CD8-positive, alpha-beta memory T cell (primary cell): ENCODE measurements at places on chromosomes 11 and 22. TPM values are rescaled to one million over a fixed set of nuclear protein-coding genes. Genes with fewer than 3 reads are reported as not detected.

Gene HBG1
- not detected for total RNA-seq

Gene DMC1
- total RNA-seq, result 17.2 TPM

DNA sequence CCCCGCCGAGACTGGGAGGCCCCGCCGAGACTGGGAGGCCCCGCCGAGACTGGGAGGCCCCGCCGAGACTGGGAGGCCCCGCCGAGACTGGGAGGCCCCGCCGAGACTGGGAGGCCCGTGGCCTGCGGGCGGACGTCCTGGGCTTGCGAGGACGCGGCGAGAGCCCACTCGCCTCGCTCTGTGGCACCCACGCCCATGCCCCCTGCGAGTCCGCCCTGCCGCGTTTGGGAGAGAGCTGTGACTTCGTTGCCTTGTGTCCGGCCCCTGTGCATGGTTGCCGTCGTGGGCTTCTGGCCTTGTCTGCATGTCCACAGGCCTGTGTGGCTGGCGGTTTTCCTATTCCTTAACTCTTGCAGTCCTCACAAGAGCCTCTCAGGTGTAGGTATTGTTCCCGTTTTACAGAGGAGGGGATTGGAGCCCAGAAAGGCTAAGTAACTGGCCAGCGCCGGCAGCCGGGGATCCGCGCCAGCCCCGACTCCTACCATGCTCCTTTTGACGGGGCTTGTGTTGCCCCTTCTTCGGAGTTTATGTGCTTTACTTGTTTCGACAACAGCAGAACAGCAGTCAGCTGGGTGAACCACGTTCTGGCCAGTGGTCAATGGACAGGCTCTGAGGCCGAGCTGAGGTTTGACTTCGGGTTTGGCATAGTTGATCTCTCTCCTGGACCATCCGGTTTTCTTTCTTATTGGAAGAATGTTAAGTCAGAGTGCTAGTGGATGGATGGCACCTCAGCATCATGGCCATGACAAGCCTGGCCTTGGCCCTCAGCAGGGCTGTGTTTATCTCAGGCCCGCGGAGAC is 741 bp downstream of the PHRF1 start:
- DNase-seq, result no peak

DNA sequence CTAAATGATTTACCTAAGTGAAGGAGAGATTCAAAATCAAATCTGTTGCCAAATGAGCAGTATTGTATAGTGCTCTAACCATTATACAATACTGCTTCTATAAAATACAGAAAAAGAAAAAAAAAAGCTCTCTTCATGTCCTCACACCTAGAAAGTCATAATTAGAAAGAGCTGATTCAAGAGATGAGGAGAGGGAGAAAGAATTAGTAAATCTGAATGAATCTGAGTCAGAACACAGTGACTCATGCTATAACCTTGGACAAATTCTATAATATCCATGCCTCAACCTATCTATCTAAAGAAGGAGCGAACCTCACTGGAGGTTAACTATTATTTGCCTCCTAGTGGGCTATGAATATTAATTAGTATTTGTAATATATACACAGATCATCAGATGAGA is 29.4 kb downstream of the AMBRA1 start:
- DNase-seq, result no peak

GRCh38 chr11:76419896-76420295 is 24.9 kb upstream of the EMSY start:
- no peak for DNase-seq

GRCh38 chr11:33045551-33046255 is 6.3 kb downstream of the TCP11L1 start:
- DNase-seq, result no peak

GRCh38 chr11:69238573-69239351 is 55.2 kb upstream of the MYEOV start:
- DNase-seq, result no peak

DNA sequence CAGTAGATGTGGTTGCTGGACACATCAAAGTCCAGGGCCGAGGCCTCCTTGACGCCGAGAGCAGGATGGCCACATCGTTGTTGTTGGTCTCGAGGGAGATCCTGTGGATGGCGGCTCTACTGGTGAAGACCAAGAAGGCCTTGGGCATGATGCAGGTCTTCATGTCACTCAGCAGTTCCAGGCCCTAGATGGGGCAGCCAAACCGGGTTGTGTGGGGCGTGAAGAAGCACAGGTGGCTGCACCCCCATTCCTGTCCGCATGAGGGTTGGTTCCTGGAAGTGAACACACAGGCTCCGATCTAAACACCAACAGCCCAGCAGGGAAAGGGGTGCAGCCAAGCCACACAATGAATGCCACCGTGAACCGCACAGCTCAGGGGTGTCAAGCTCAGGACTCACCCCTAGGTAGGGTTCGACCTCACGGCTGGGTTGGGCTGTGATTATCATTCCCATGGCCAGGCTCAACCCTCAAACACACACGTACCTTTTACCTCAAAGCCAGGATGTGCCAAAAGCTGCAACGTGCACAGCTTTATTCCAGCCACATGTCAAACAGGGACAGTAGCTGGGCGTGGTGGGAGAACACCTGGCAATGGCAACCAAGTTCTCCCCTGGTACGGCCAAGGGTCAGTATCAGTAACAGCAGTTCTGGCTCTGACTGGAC is 132.3 kb downstream of the CRYBB2 start:
- DNase-seq, result no peak

DNA sequence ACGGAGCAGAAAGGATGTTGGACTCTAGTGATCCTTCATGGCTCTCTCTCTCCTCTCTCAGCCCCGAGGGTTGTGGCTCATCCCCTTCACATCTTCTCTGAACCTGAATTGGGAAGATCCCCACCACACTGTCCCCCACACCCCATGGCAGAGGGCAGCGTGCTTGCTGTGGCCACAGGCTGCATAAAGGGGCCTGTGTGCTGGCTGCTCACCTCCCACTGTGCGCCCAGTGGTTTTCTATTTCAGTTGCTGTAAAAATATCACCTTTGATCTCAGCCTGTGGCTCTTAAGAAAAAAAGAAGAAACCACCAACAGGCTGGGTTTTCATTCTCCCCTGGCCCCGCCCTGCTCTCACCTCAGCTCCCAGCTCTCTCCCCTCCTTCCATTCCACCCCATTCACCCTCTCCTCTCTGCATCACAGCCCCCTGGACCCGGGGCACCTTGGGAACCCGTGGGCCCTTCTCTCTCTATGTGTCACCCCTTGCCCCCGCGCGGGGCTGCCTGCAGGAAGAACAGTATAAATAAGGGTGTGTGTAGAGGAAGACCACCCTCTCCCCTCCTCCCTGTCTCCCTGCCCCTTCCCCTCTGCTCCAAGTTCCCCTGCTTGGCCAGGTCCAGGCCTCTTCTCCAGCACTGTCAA is 25.8 kb upstream of the WNT11 start:
- peak; percentile 73 for DNase-seq

- peak; percentile 5 for DNase-seq
Measured at GRCh38 chr11:34840736-34841386, 75.3 kb downstream of the APIP start.
